CD4-positive, alpha-beta T cell treated with Interleukin-21 for 1 hour (primary cell): ENCODE measurements at places on chromosomes 4 and X.

DNA sequence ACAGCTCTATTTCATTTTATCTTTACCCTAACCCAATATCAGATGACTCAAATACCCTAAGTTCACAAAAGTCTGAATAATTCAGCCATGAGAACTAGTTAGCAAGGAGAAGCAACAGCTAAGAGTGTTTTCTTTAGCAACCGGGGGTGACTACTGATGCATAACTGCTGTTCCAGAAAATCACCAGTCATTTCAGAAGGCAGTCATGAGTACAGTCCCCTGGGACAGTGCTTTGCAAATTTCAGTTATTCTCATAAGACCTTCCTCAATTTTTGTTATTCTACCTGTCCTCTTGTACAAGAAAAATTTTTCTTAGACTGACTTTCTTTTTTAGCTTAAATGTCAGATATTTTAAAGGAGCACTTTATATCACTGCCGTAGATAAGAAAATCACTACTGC is 16.4 kb downstream of the BANK1 start:
- no peak for DNase-seq

- no peak for DNase-seq
Observed at GRCh38 chr4:15366721-15367120, 61.1 kb upstream of the C1QTNF7 start.

GRCh38 chr4:180698550-180699195 is 1544.5 kb upstream of the TENM3 start:
- no peak for DNase-seq

DNA sequence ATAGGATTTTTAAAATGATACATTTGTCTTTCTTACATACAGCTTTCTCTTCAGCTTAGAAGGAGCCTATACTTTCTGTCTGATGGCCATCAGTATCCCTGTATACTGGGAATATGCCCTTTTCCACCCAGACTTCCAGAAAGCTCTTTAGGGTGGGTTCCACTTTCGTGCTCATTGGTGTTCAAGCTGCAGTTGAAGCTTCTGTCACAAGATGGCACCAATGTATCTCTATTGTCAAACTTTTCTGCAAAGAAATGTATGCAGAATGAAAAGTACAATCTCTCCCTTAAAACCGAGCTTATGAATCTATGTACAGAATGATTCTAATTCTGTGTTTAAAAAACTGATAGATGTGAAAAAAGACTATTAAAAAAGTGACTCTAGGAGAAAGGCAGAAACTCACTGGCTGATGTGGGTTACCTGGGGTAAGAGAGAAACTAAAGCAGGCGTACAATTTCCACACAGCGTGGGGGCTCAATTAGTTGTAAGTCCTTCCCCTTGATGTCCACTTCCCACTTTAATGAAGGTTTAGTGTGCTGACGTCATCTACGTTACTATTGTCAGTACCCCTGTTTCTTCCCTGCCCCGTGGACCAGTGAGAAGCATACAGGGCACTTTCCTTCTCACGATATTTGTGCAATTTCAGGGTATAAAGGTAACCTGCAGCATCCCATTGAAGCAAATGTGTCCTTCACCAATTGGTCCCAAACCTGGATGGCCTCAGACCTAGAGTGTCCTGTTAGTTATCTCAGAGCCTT is 57.3 kb upstream of the TCEAL2 start:
- peak; percentile 21 for DNase-seq

GRCh38 chr4:188177997-188178675 is 38.9 kb downstream of the TRIML1 start:
- no peak for DNase-seq

GRCh38 chr4:76011700-76012387 is 4.5 kb upstream of the CXCL9 start:
- DNase-seq: no peak

- DNase-seq: no peak
Observed at GRCh38 chr4:48594180-48594579, 104.1 kb downstream of the ZAR1 start.

DNA sequence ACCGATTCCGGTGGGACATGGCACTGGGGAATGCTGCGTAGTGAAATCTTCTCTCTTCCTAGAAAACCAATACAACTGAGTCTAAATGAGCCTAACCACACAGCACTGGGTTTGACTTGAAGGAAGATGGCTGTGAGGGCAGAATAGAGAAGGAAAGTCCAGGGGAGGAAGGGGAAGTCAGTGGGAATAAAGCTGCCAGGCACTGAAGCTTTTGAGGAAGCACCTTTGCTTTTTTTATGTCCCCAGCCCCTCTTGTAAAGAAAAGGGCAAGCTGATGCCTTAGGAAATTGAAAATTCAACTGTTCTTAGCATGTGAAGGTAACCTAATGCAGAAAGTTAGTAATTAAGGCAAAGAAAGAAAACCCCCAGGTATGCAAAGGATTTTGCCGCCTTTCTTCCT is 20.6 kb downstream of the MED28 start:
- no peak for DNase-seq

DNA sequence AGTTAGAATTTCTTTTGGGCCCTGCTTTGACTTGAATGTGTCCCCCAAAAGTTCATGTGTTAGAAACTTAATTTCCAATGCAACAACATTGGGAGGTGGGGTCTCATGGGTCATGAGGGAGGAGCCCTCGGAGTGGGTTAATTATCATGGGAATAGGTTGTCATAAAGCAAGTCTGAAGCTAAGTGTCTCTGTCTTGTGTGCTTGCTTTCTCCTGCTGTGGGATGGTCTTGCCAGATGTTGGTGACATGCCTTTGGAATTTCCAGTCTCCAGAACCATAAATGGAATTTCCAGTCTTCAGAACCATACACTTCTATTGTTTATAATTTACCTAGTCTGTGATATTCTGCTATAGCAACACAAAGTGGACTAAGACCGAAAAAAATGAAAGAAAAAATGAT is 71.6 kb downstream of the RASL11B start:
- no peak for DNase-seq

GRCh38 chr4:83329521-83330110 is 5.0 kb downstream of the HPSE start:
- no peak for DNase-seq

- peak; percentile 23 for DNase-seq
Observed at GRCh38 chr4:99088023-99088449, 552 bp downstream of the ADH5 start.

DNA sequence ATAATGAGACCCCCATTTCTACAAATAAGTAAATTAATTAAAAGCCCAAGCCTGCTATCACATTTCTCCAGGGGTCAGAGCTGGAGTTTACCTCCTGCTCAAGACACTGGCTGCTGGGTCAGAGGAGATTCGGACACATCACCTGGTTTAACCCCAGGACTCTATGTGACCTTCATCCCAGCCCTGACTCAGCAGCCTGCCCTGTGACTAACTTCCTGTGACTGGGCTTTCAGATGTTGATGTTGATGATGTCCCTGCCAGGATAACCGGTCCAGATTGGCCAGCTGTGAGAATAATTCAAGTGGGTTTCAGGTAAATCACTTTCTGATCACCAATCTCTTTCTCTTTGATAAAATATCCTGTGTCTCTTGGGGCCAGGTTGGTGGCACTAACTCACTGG is 102.4 kb upstream of the MAML3 start:
- DNase-seq: no peak

DNA sequence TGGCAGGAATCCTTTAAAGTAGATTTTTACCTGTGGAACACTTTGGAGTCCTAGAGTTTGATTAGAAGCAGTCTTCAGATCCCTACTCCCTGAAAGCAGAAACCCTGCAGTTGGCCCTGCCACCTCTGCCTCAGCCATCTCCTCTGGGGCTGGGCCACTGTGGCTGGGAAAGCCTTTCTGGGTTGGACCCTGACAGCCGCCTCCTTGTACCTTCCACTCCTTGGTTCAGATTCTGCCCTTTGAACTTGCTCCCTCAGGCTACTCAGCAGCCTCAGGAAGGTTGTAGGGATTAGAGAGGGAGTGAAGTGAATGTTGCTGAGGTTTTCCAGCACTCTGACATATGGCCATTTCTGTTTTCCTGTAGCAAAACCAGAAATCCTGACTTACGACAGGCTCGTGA is 65.5 kb downstream of the KIT start:
- no peak for DNase-seq

GRCh38 chr4:134313591-134313990 is 112.0 kb upstream of the PABPC4L start:
- DNase-seq: no peak

- no peak for DNase-seq
Observed at GRCh38 chr4:181582595-181582994, 660.6 kb upstream of the TENM3 start.

- DNase-seq: no peak
Observed at GRCh38 chrX:24173115-24173847, 23.8 kb downstream of the ZFX start.

GRCh38 chr4:27096142-27096824 is 235.6 kb downstream of the STIM2 start:
- no peak for DNase-seq

DNA sequence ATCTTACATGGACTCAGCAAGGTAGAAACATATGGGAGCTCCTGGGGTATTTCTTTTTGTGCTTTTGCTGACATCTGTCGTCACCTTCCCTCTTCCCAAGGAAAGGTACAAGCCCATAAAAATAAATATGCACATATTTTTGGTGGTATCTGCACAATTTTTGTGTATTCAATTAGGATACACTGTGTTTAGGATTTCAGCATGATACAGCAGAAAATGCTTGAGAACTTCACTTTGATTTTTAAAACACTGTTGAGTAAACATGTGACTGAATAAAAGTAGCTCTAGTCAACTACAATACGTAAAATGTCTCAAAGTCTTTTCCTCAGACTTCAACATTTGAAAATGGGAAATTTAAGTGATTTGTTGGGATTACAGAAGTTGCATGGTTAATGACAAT is 99.4 kb upstream of the SPANXC start:
- no peak for DNase-seq

- peak; percentile 35 for DNase-seq
Observed at GRCh38 chrX:41558531-41558930, 111.4 kb downstream of the NYX start.

GRCh38 chr4:53059871-53060270 is 197.8 kb downstream of the RASL11B start:
- no peak for DNase-seq

DNA sequence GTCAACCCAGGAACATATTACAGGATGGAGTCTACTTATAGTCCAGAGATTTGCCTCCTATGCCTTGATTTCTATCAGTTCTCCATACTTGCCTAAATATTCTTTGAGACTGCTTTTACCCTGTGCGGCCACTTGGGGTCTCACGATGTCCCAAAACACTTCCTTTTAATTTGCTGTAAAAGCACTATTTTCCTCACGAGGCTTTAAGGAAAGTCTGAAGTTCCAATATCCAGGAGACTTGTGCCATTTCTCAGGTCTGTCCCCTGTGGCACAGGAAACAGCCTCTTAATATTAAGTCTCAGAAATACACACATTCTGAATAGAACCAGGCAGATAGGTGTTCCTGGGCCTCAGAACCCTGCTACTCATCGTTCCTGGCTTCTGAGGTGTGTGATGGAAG is 142.9 kb downstream of the TMEM164 start:
- peak; percentile 21 for DNase-seq

DNA sequence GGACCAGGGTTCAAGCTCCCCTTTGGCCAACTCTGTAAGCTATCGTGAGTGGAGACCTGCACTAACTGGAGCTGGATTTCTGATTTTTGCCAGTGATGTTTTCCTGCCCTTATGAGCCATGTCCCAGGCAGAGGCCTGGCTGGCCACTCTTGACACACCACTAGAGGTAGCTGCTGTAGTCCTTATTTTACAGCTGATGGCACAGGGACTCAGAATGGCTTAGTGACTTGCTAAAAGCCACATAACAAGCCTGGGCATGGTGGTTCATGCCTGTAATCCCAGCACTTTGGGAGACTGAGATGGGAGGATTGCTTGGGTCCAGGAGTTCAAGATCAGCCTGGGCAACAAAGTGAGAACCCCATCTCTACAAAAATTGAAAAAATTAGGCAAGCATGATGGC is 33.4 kb downstream of the CYTL1 start:
- no peak for DNase-seq

DNA sequence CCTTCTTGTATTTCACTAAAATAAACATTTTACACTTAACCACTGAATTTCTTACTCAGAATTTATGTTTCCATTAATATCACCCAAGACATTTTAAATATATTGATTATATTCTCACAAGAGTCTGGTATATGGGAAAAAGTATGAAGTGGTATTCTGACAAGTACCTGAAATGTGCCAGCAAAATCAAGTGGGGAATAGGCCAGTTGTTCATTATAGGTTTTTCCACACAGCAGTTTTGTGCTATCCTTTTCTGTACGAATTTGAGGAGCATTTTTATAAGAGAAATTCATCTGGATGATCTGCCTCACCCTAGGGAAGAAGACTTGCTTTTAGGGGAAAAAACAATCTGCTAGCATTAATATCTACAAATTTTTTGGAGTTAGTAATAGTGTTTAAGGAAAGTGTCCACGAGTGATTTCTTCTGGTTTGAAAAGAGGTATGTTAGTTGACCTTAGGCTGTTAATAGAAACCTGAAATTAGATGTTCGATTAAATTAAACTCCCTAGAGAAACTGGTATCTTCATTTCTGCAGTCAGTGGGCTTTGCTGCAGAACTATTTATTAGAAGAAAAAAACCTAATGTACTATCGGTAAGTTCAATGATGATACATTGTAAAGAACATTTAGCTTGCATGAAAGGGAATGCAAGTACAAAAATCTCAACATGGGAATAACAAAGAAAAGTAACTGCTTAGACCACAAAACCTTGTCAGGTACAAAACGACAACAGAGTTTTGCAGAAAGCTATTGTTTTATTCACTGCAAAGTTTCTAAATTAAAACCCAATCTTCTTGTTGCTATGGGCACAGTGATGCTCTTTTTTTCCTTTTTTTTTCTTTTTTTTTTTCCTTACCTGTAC is 1.8 kb downstream of the KLF3 start:
- no peak for DNase-seq

- DNase-seq: no peak
Observed at GRCh38 chr4:89268679-89269078, 38.9 kb downstream of the GPRIN3 start.

- DNase-seq: no peak
Observed at GRCh38 chr4:38129460-38130227, 169.4 kb downstream of the PTTG2 start.

GRCh38 chrX:15269618-15270521 is at the start of gene ASB9:
Gene ASB9, minus strand, starts transcription at chrX:15270083. Its CDS starts 209 bp downstream, at chrX:15269874.
- DNase-seq: peak; percentile 37

DNA sequence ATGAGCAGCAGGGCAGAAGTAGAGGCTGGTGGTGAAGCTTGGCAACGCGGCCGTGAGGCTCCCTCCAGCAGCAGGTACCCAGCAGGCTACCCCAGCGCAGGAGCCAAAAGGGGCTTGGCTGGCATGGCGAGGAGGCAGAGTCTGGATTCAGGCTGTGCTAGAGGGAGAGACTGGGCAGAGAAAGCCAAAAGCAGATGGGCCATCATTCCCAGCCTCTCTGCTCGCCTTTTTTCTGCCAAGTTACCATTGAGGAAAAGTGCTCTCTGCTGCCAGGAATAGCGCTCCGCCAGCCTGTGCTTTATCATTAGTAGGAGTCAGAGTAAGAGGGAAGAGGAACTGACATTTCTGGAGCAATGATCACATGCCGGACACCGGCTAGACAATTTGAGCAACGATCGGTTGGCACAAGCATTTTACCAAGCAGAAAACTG is 28.7 kb upstream of the MAP3K15 start:
- DNase-seq: no peak

DNA sequence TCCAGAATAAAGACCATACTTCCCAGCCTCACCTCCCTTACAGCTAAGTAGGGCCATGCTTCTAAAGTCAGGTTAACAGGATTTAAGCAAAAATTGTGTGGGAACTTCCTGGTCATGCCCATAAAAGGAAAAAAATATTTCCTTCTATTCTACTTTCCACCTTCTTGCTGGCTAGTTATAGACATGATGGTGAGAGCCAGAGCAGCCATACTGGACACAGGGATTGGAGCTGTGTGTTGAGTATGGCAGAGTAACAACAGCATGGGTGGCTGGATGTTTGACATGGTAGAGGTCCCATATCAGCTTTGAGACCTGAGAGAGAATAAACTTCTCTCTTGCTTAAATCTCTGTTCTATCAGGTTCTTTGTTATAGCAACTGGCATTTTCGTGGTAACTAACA is 15.1 kb upstream of the CBR4 start:
- no peak for DNase-seq
